ENCODE measurements at places on chromosomes 7 and 10.

- DNase-seq: no peak
Measured at GRCh38 chr7:45568536-45569289, 5.5 kb upstream of the ADCY1 start.

GRCh38 chr10:116708877-116709276, 33.5 kb downstream of the HSPA12A start:
- no peak for DNase-seq

- DNase-seq: no peak
Measured at GRCh38 chr7:75876126-75876881, 2.5 kb upstream of the RHBDD2 start.

DNA sequence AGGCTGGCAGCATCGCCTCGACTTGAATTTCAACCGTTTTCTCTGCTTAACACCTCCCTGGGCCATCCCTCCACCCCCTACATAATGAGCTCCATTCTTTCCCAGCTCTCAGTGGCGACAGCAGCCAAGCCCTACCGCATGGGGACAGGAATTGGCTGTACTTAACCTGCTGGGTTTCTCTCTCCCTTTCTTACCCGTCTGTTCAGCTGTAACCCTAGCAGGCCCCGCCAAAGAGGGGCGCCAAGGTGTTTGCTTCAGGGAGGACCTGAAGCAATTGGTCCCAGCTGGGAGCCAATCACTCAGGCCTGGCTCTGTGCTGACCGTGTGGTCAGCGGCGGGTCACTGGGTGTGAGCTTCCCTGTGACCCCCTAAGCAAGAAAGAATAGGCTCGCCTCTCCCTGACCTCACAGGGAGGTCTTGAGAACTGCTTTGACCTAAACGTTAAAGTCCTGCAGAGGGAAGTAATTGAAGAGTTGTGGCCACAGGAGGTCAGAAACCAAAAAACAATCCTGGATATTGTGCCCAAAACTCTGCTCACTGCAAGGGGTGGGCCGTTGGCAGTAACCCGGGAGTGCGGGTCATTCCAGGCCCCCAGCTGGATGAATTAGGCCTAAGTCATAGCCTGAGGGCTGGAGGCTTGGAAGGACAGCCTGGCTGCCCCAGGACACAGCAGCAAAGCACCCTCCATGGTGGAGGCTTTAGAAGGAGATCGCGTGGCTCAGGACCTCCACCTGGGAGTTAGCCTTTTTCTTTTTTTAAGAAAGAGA, 114.6 kb downstream of the ITIH5 start:
- DNase-seq: no peak

DNA sequence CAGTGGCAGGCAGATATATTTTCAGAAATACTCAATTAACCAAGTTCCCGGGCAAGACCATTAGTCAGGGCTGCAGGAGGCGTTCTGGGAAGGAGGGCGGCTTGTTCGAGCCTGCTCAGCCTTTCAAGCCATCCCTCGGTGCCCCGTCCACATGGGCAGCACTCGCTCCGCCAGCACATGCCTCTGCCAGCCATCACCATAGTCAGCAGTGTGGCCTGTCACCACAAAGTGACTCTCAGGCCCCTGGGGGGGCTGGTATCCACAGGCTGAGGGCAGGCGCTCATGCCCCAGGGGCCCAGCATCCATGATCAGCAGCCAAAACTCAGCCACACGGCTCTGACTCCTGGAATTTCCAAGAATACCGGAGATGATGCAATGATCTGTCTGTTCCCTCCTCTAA, 81.9 kb downstream of the CHST15 start:
- no peak for DNase-seq

GRCh38 chr10:3978761-3979160, 193.8 kb upstream of the KLF6 start:
- no peak for DNase-seq

- no peak for DNase-seq
Measured at GRCh38 chr10:30028006-30028737, 31.2 kb downstream of the JCAD start.

GRCh38 chr10:128275388-128276177, 149.4 kb upstream of the MKI67 start:
- no peak for DNase-seq

DNA sequence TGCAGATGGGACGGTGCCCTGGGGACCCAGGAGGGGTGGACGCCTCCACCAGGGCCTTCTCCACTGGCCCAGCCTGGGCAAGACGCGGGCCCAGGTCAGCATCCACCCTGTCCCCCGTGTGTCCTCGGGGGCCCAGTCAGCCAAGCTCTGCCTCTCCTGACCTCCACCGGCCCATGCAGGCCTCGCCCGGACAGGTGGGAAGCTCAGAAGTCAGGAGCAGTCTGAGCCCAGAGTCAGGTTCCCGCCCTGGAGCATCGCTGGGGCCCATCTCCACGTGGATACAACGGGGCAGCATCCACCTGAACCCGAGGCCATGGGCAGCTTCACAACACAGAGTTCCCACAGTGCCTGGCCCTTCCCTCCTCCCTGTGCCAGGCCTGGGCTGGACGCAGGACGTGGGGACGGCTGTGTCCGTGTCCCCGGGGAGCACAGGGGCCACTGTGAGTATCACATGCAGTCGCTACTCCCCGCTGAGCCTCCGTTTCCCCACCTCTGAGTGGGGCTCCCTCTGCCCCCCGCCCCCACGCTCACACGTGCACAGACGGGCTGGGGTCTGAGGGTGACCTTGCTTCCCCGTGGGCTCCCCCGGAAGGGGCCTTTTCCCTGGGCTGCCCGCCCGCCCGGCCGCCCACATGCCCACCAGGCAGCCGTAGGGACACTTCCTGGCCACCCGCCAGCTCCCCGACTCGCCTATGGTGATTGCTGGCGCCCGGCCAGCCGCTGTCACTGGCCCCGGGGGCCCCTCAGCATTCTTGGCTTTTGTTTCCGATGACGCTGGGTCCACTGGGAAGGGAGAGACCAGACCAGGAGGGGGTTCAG, 64.3 kb downstream of the PDGFA start:
- no peak for DNase-seq

DNA sequence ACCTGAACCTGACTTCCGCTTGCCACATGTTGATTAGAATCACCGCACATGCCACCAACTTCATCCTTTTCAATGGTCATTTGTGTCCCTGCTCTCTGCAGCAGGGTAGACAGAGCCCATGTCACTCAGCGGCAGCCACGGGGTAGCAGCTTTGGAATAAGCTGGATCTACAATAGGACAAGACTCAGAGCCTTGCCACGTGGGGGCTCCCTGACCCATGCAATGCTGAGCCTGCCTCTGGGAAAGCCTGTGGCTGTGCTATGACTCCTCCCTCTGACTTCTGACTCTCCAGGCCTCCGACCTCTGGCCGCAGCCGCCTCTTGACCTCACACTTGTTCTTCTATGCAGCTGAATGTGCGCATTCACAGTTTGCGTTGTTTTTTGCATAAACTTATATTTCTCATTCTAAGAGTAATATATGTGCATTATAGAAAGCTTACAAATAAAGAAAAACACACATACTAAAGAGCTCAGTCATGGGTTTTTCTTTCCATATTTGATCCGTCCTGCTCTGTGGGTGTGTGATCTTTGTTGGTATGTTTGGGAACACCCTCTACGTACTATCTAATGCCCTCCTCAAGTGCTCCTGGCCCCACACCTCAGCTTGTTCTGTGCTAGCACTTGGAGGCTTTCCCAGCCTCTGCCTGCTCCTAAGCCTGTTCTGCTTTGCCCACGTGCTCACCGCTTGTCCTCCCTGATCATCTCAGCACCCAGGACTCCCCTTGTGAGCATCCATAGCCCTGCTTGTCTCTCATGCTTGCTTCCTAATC, 198.0 kb upstream of the MKI67 start:
- DNase-seq: no peak

GRCh38 chr10:27104919-27105318, 4.6 kb upstream of the ANKRD26 start:
- no peak for DNase-seq

DNA sequence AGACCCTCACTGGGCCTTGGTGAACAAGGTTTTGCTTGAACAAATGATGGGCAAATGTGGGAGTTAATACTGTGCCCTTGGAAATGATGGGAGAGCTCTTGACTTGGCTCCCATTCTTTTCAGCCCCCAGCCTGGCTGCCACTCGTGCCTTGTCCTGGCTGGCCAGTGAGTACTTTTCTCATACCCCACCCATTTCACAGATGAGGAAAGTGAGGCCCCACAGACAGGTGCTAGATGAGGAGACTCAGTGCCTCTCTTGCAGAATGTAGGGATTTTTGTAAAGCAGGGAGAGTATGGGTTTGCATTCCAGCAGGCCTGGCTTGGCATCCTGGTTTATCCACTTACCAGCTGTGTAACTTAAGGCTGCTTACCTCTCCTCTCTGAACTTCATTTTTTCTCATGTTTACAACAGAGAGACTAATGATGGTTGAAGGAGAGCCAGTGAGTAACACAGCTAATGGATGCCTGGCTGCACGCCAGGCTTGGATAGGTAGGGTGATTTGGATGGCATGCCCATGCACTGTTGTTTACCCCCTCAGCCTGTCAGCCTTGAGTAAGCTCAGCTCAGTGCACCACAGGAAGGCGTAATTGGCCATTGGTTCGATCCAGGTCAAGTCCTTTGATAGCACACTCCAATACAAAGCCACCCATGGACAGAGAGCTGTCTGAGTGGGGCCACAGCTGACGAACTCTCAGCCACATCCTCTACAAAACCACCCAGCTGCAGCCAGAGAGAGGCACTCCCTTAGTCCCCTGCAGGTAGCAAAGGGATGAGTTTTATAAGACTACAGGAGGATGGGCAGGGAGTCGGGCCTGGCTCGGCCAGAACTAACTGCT, 436.8 kb downstream of the RPS24 start:
- no peak for DNase-seq

- no peak for DNase-seq
Measured at GRCh38 chr7:106125417-106125816, 13.3 kb upstream of the SYPL1 start.

DNA sequence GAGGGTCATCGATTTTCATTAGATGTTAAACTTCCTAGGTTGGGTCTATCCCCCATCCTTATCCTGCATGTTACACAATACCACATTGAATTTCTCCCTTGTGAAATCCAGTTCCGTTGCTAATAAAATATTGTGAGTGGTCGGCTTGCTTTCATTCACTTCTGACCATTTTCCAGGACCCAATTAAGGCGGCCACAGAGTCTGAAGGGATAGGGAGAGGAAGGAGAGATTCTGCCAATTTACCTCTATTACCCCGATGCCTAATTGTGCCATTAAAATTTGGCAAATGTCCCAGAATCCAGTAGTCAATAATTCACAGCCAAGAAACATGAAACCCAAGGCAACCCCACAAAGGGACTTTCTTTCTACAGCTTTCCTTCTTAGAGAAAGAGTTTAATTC, 129.9 kb downstream of the IPMK start:
- DNase-seq: no peak

- DNase-seq: no peak
Measured at GRCh38 chr7:101626069-101626671, 2.9 kb downstream of the MYL10 start.

Data from T-helper 9 cell (primary cell).